RKO (cell line): ENCODE measurements at places on chromosomes 12 and 14.
A peak's percentile ranks its signal among the peaks of the same experiment; 100 is the strongest.

- peak; percentile 11 for DNase-seq
Observed at GRCh38 chr12:77615332-77615731, 215.4 kb upstream of the NAV3 start.

- DNase-seq: peak; percentile 11
Observed at GRCh38 chr12:83365317-83365716, 678.6 kb downstream of the TMTC2 start.

- DNase-seq: no peak
Observed at GRCh38 chr14:54440476-54440872, 700 bp downstream of the CNIH1 start.

GRCh38 chr12:105204916-105205315 is 31.1 kb downstream of the APPL2 start:
- peak; percentile 65 for DNase-seq

- no peak for DNase-seq
Observed at GRCh38 chr14:56801920-56802319, 8.4 kb downstream of the OTX2 start.

GRCh38 chr12:114168061-114168460 is 201.9 kb upstream of the RBM19 start:
- no peak for DNase-seq

GRCh38 chr14:32171469-32171868 is 30.4 kb upstream of the RNU6-7 start:
- no peak for DNase-seq

DNA sequence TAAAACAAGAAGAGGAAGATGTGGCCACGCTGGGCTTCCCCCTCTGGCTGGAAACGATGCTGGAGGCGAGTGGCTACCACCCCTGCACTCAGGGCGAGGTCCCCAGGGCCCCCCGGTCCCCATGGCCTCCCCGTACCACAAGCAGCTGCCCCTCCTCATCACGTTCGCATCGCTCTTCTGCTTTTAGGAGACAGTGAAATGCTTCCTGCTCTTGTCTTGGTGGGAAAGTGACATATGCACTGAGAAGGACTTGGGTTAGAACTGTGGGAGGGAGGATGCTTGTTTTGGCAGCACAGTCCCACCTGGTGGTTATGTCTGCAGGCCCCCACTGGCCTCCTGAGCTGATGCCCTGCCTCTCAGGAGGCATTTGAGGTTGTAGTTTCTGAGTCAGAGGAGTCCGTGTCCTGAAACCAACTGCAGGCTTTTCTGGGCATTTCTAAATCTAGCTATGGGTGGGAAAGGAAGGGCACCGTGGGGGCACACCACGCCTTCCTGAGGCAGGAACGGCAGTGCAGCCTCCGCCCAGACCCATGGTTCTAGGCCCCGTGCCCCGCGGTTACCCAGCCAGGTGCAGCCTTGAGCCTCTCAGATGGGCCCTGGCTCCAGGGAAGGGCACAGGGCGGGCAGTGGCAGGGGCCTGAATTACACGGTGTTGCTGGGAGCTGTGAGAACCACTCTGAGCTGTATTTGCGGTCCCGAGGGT is 139.3 kb downstream of the ADGRD1 start:
- no peak for DNase-seq

GRCh38 chr12:75944097-75944904 is 87.3 kb downstream of the PHLDA1 start:
- peak; percentile 100 for DNase-seq

GRCh38 chr14:51445001-51445390 is 204.9 kb downstream of the TMX1 start:
- no peak for DNase-seq

GRCh38 chr14:76193696-76194095 is 42.0 kb downstream of the GPATCH2L start:
- no peak for DNase-seq

GRCh38 chr12:120590741-120591407 is 9.7 kb upstream of the POP5 start:
- no peak for DNase-seq

DNA sequence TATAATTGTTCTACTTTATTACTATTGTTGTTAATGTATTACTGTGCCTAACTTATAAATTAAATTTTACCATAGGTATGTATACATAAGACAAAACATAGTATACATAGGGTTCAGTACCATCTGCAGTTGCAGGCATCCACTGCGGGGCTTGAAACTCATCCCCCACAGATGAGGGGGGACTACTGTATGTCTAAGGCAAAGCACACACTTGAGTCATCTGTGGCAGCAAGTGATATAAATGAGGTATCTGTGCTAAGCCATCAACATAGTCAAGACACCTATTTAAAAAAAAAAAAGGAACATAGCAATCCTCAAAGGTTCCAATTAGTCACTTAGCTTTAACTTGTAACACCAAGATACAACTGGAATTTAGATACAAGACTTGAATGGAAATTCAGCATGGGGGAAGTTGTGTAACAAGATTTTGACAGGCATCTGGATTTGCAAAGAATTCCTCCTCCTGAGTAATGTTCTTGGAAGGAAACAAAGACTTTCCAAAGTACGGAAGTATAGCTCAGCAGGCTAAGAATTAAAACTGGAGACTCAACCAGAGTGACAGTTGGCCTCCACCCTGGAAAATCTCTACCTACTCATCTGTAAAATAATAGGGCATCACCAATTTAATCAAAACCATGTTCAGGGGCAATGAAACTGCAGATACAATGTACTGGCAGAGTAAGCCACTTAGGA is 14.9 kb downstream of the DCAF5 start:
- DNase-seq: no peak

GRCh38 chr14:64080452-64080851 is 213.7 kb downstream of the ESR2 start:
- DNase-seq: no peak

DNA sequence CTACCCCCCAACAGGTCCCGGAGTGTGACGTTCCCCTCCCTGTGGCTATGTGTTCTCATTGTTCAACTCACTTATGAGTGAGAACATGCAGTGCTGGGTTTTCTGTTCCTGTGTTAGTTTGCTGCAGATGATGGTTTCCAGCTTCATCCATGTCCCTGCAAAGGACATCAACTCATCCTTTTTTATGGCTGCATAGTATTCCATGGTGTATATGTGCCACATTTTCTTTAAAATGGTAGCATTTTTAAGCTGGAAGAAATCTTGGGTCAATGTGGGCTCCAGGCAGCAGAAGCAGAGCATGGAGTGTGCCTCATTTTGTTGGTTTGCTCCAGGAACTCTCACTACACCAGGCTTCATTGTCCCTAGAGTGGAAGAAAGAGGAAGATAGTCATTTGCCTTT is 47.6 kb upstream of the ITPR2 start:
- DNase-seq: no peak

DNA sequence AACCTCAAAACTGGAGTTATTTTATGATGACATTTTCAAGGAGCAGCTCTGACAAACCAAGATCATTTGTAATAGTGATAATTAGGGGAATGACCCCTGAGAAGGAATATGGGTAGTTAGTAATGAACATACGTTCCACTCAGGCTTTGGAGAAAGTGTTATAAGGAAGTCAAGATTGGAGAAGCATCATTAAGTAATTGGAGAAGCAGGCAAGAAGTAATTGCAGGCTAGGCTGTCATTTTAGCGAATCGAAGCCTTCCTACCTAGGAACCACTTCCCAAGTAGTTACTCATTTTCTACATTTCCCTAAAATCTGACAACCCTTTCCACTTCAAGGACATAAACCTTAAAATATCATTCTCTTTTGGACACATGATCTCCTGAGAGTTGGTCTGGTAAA is 1.2 kb downstream of the EDDM3B start:
- DNase-seq: no peak

DNA sequence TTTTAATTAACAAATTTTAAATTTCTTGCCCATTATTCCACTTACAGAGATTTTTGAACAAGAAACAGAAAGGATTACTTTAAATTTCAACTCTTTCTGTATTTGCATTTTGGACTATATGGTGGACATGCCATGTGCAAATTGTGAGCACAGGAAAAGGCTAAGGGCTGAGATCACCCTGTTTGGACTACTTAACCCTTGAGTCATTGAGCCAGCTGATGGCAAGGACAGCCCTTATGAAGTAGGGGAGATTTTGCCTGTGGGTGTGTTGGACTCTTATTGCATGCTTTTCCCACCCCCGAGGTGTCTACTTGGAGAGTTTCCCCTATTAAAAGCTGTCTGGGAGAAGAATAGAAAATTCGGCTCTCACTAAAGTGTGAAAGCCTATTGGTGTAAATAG is 17.2 kb downstream of the DERA start:
- DNase-seq: peak; percentile 79

GRCh38 chr12:44930972-44931600 is 55.0 kb upstream of the NELL2 start:
- peak; percentile 86 for DNase-seq

- peak; percentile 98 for DNase-seq
Observed at GRCh38 chr12:75660107-75660530, 148.7 kb upstream of the KRR1 start.

- peak; percentile 51 for DNase-seq
Observed at GRCh38 chr12:15276088-15276698, 46.1 kb upstream of the PTPRO start.
